ENCODE measurements at places on chromosomes 3 and 15. TPM values are rescaled to one million over a fixed set of nuclear protein-coding genes. Genes with fewer than 3 reads are reported as not detected.

The SEMA3F gene
- total RNA-seq, result 0.55 TPM

The SCG5 gene
- total RNA-seq, result 3.2 TPM

The EAF2 gene
- 3.4 TPM for total RNA-seq

The ECE2 gene
- total RNA-seq, result not detected

The PLSCR2 gene
- not detected for total RNA-seq

The FOXL2NB gene
- 10.4 TPM for total RNA-seq

The GABRR3 gene
- total RNA-seq, result not detected

The ST3GAL6 gene
- 12.9 TPM for total RNA-seq

The SYNPR gene
- not detected for total RNA-seq

The NIT2 gene
- total RNA-seq, result 23.2 TPM

The PDZRN3 gene
- total RNA-seq, result 27.7 TPM

The FRMD5 gene
- 11.1 TPM for total RNA-seq

The HCLS1 gene
- total RNA-seq, result 2.5 TPM

The CCR8 gene
- total RNA-seq, result not detected

The GOLGA6L4 gene
- total RNA-seq, result 1.2 TPM

The OSBPL10 gene
- 13.9 TPM for total RNA-seq

The SKOR1 gene
- total RNA-seq, result 0.12 TPM

The FGF7 gene
- total RNA-seq, result 264 TPM

The CISH gene
- total RNA-seq, result 0.62 TPM

The NME9 gene
- total RNA-seq, result 0.22 TPM

The PAQR9 gene
- not detected for total RNA-seq

The ISLR2 gene
- total RNA-seq, result 0.25 TPM

The PLAAT1 gene
- total RNA-seq, result 0.66 TPM

The TEX9 gene
- 3.1 TPM for total RNA-seq

The SNTN gene
- total RNA-seq, result not detected

The HCN4 gene
- not detected for total RNA-seq

The WWTR1 gene
- 24.1 TPM for total RNA-seq

The MKRN3 gene
- 0.37 TPM for total RNA-seq

The RFC4 gene
- 62.9 TPM for total RNA-seq

The BCL2A1 gene
- 4.9 TPM for total RNA-seq

Data from uterine smooth muscle cell (primary cell).